ENCODE measurements at places on chromosomes 16 and 17.

DNA sequence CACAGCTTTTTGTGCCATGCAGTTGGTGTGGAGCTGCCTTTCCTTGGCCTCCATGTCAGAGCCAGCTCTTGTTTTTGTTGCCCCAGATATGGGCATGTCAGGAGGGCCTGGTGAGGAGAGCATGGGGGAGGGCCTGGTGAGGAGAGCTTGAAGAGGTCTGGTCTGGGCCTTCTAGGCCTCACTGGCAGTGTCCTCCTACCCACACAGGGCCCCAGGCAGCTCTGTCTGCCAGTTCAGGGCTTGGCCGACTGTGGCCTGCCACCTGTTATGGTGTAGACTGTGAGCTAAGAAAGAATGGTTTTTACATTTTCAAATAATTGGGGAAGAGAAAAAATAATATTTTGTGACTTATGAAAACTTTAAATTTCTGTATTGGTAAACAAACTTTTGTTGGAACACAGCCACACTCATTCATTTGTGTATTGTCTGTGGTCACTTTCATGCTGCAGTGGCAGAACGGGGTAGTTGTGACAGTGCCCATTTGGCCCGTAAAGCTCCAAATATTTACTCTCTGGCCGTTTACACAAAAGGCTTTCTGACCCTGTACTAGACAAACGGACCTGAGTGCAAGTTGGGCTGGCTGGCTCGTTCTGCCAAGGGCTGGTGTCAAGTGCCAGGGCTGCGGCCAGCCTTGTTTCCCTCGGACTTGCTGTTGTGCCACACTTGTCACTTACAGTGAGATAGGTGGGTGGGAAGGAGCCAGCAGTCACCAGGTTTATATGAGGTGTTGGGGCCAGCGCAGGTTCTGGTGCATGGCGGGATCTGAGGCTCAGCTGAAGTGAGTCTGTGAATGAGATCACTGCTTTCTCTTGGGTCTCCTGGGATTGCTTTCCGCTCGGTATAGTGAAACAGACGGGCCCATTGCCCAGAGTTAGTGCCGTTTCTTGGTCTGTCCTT, 18.2 kb downstream of the PGS1 start:
- no peak for DNase-seq

- no peak for DNase-seq
These were observed 116.1 kb upstream of the IRX6 start for GRCh38 chr16:55207693-55208428.

DNA sequence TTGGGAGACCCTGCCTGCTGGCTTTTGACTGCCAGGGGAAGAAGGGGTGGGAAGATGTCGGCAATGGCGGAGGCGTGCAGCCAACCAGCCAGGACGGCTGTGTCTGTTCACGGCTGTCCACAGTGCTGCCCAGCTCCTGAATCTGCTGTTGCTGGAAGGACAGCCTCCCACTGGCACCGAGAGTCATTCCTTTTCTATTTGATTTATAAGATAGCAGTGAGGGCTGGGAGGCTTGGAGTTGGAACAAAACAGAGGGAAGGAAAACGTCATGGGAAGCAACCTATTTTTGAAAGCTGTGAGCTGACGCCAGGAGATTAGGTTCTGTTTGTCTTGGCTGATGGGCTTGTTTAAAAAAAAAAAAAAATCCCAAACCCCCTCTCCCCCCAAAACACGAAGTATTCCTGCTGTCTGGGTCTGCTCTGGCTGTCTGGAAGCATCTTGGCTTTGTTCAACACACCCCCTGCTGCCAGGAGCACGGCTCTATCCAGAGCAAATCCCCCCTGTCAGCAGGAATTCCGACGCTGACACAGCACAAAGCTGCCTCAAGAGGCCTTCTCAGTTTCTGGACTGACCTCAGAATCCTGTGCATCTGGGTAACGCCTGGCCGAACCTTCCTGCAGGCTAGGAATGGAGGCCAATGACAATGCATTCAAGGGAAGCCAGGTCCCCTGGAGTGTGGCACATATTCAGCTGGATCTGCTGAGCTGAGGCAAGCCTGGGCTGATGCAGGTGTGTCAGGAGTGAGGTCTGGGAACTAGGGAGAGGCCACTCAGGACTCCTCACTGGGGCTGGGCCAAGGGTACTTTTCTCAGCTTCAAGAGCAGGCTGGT, 41.0 kb upstream of the SREBF1 start:
- DNase-seq: peak; percentile 27

GRCh38 chr16:78562111-78562510, 462.7 kb downstream of the WWOX start:
- DNase-seq: no peak

GRCh38 chr17:69898601-69899000, 176.4 kb upstream of the KCNJ16 start:
- no peak for DNase-seq

- DNase-seq: no peak
These were observed 7.3 kb downstream of the C16orf89 start for GRCh38 chr16:5058476-5058875.

DNA sequence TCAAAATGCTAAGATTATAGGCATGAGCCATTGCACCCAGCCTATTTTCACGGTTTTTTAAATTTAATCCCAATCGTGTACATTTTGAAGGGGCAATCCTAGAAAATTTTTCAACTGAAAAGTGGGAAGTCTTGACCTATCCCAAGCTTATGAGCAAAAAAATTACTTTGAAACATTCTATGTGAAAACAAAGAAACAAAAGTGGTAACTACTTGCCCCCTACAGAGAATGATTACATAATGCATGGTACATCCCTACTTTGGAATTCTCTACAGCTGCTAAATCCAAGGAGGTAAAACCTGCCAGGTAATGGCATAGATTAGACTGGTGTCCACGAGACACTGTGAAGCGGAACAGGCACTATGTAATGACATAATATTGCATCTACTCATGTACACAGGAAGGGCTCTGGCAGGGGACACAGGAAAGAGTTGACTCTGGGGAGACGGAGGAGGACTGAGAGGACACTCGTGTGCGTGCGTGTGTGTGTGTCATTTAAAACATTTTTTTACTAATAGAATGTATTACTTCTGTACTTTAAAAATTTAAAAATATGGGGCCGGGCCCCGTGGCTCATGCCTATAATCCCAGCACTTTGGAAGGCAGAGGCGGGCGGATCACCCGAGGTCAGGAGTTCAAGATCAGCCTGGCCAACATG, 15.7 kb downstream of the ASGR2 start:
- no peak for DNase-seq

DNA sequence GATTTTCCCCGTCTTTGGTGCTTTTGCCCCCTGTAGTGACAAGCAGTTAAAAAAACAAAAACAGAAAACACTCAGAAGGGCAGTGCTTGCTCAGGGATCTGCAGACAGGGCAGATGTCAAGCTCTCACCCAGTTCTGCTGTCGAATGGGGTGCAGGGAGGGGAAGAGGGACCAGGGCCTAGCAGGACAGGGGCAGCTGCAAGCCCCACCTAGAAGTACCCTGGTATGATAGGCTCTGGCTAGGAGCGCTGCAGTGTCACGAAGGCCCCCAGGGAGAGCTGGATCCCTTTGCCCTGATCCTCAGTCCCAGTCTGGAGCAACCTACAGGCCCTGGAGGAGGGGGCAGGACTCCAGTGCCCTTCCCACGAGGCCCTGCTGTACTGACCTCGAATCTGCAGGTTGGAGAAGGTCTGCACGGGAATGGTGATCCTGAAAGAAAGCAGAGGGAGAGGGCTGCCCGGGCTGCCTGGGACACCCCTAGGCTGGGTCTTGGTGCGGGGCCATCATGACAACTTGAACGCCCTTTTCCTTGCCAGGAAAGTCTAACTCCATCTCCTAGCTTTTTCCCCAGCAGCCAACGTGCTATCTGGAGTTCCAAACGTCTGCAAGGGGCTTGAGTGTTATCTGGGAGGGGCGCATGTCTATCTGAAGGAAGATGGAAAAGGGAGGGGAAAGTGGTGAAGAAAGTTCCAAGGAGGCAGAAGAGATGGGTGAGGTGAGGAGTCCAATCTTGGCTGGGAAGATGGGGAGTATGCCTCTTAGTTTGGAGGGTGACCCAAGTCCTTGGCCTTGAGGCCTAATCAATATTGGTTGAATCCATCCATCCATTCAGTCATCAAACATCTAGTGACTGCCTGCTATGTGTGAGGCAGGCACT, 4.8 kb downstream of the GFAP start:
- no peak for DNase-seq

DNA sequence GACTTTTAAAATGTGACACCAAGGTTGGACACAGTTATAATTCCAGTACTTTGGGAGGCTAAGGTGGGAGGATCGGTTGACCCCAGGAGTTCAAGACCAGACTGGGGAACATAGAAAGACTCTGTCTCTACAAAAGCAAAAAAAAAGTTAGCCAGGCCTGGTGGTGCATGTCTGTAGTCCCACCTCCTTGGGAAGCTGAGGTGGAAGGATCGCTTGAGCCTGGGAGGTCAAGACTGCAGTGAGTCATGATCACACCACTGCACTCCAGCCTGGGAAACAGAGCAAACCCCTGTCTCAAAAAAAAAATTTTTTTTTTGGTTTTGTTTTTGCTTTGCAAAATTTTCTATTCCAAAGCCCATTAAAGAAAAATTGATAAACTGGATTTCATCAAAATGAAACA, 281.4 kb downstream of the BCAS3 start:
- DNase-seq: no peak

All from esophagus squamous epithelium (tissue), 5 donors.